ENCODE measurements at places on chromosomes 2 and 18.

GRCh38 chr18:36608107-36608506, 220.7 kb downstream of the TPGS2 start:
- DNase-seq: no peak

- no peak for DNase-seq
Measured at GRCh38 chr2:240794178-240794721, 25.8 kb downstream of the KIF1A start.

- DNase-seq: no peak
Measured at GRCh38 chr2:48914477-48915089, 159.1 kb upstream of the LHCGR start.

- DNase-seq: no peak
Measured at GRCh38 chr2:3871002-3871401, 167.6 kb downstream of the DCDC2C start.

DNA sequence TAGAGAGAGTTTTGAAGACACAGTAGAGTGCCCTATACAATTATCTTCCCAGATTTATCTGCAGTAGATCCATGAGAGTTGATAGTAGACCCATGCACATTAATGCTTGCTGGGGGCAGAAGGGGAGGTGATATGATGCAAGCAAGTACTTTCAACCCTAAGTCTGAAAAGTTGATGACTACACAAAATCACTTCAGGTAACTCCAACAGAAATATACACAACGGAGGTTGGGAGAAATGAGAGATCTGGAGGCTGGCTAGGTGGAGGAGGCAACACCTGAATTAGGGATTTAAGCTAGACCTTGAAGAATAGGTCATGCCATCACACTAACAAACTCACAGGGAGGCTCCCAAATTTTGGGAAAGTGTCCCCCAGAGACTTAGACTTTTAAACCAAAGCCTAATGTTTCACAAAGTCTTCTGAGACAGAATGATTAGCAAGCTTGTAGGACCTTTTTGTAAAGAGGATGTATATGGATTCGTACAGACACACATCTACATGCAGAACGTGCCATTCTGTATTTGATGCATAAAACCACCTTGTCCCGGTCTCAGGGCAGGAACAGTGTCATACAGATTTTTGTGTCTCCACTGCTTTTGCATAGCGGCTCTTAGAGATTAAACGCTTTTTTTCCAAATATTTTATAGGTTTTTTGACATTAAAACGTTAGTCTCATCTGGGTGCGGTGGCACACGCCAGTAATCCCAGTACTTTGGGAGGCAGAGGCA, 937 bp upstream of the STAMBP start:
- no peak for DNase-seq
